ENCODE measurements at places on chromosomes 2 and 18.

DNA sequence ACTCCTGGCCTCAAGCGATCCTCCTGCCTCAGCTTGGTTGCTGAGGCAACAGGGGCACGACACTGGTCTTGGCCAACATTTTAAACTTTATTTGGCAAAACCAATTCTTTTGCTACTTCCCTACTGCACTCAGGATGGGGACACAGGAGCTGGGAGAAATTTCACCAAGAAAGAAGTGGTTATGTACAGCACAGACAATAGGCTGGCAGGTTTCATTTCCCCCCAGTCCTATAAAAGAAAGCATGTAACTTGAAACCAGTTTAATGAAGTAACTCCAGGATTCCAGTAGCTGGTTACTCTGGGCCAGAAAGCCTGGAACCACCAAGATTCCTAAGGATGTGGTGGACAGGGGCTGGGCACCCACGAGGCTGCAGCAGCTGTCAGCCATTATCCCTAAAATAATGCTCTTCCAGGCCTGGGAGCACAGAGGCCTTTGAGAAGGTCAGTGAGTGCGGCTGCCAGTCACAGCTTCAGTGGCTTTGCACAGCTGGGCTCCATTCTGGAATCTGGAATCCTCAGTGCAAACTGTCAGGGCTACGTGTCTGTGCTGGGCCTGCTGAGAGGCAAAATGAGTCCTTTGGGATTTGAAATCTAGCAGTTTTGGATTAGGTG is 142.3 kb upstream of the ITGA6 start:
- DNase-seq = no peak

- DNase-seq = no peak
Measured at GRCh38 chr2:128494640-128495321, 176.1 kb upstream of the HS6ST1 start.

GRCh38 chr2:98713332-98714015 is 17.5 kb downstream of the MGAT4A start:
- DNase-seq = no peak

GRCh38 chr18:67710639-67711038 is 194.1 kb upstream of the DSEL start:
- peak; percentile 5 for DNase-seq

DNA sequence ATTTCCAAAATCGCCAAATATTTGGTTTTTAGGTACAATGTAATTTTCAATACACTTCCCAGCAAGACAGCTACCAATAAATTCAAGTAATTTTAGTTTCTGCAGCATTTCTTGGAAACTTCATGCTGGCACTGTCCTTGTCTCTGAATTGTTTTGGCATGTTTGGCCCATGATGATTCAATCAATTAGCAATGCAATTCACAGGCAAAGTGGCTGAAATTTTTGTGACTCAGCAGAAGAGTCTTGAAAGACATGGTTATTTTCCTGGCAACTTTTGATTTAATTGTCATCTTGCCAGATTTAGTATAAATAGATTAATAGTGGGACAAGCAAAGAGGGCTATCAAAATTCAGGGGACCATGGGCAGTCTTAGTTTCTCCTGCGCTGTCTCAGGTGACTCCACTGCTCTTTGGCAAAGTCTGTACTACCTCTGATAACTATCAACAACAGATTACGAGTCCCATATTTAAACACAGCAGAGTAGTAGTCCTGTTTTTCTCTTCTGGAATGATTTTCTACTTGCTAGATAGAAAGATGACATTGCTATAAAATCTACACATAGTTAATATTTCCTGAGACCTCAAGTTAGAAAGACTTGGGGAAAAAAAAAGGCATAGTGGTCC is 88.9 kb upstream of the CYP26B1 start:
- no peak for DNase-seq

- DNase-seq = no peak
Measured at GRCh38 chr2:14952400-14952963, 320.0 kb downstream of the LRATD1 start.

DNA sequence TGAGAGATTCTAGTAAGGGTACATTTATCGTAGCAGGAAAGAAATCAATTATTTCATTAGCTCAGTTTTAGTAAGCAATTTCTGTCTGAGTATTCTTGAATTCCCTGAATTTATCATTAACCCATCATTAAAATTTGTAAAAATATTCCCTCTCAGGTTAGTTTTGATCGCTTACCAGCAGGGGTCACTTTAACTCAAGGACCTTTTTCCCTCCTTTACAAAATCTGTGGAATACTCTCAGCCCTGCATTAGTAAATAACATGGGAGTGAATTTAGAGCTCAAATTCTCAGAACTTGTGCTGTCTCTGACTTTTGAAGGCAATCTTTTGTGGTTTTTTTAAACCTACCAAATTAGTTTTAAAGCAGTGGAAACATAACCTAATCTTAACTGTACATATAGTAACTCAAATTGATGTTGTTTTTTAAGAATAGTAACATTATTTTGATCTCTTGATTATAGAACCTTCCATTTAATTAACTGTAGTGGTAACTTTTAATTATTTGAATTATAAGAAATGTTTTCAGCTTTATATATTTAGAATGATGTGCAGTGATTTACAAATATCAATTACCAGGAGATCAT is 97.2 kb downstream of the AGPS start:
- no peak for DNase-seq

- DNase-seq = no peak
Measured at GRCh38 chr2:29224693-29225551, 109.7 kb downstream of the CLIP4 start.
